ENCODE measurements at places on chromosomes 7 and 10.

- ATAC-seq, result no peak
These were observed 77.6 kb upstream of the UNC5B start for GRCh38 chr10:71134732-71135211.

- ATAC-seq, result no peak
These were observed 7.7 kb downstream of the HTR7 start for GRCh38 chr10:90849956-90850749.

DNA sequence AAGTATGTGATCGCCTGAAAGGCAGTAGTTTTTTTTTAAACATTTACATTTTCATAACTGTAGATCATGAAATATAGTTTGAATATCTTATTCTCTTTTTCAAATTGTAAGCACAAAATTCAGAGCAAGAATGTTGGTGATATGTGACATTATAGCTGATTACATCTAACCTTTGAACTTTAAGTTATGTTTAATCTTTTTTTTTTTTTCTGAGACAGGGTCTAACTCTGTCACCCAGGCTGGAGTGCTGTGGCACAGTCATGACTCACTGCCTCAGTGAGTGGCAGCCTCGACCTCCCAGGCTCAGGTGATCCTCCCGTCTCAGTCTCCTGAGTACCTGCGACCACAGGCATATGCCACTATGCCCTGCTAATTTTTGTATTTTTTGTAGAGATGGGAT, 278.7 kb upstream of the NEBL start:
- ATAC-seq, result no peak

DNA sequence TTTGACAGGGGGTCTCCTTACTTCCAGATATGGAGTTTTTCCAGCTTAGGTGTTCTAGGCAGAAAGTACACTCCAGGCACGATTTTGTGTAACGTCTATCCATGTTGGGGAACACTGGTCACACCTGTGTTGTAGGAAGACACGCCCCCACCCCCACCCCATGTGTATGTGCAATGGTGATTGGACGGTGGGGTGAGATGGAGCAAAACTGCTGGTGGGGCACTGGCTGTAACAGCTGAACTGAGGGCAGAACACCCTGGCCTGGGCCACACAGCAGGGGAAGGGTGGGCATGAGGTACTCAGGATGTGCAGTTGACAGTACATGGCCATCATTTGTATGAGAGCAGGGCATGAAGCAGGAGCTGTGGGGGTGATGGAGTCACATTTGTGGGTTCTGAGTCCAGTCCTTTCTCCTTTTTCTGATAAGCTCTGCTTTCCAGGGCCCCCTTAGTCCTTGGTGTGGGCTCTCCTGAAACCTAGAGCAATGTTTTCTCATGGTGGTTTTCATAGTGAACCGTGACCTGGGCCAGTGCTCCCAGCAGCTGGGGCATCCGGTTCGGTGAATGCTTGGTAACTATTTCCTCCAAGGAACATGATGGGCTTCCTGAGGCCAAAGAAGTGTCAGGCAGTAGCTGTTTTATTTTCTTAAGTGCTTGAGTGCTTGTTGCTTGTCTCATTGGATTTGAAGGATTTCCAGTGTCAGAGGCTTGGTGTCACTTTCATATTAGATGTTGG, 63.4 kb upstream of the AQP1 start:
- ATAC-seq, result no peak

DNA sequence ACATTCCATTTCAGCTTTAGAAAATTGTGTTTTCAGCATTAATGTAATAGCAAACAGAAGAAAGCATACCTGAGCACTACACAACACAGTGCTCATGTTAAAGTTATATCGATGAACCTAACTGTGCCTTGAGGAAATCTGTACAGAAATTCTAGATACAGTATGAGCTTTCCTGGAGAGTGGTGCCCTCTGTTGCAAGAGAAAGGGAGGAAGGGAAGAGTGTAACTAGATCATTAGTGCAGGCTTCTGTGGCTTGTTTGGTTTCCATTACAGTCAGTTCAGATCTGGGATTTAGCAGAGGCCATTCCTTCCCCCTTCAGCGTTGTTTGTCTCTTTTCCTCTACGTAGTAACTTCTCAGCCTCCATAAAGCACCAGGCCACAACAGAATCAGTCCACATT, 139.7 kb downstream of the HTR7 start:
- ATAC-seq, result no peak

DNA sequence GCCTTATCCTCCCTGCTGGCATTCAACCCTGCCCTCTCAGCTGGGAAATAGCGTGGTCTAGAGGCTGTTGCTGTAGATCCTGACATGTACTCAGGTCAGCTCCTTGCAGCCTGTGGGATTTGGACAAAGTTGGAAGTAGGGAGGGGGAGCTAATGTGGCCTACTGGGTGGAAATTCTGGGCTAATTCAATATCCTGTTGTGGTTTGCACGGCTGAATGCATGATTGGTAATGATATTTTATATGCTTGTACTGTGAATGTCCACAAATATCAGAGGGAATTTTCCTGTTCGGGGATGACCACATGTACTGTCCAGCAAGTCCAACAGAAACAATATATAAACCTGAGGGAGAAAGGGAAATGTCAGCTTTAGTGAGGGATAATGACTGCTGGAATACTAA, 22.1 kb upstream of the NPVF start:
- no peak for ATAC-seq

GRCh38 chr10:85098835-85099521, 770.6 kb downstream of the CCSER2 start:
- ATAC-seq, result no peak

DNA sequence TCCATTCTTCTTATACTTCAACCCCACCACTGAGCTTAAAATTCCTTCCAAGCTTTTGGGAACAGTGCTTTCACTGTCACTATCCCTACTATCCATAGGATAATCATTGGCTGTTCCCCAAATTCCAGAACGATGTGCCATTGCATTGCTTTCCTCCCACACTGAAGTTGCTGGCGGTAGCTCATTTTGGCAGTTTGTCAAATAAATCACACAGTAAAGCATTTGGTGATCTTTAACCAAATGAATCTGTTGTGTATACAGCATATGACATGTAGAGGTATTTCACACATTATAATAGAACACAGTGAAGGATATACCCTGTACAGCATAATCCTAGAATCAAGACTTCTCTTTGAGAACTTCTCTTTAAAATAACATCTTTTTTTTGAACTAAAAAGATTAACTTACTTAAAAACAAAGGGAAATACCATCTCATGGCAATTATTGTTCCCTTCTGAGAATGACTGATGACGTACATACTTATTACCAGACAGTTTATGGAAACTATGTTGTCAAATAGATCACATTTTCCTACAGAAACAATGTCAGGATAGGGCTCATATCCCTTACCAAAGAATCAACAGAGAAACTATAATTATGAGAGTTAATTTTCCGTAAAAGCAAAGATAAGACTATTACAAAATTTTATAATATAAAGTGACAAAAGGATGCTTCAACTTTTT, 93.6 kb downstream of the CTNNA3 start:
- ATAC-seq, result no peak

DNA sequence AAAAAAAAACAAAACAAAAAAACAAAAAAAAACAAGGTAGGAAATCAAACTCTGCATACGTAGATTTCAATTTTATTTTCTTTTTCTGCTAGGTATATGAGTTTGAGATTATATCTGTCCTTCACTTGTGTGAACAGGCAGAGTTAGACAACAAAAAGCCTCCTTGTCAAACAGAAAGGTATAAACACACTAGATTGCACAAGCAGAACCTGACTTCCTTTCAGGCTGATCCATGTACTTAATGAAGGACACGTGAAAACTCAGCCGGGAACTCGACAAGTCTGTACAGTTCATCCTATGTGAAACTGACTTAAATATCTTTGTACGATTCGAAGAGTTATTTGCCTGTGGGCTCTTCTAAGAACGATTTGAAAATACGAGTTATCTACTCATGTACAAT, 254.1 kb downstream of the ARL4A start:
- no peak for ATAC-seq

- ATAC-seq, result no peak
These were observed 45.6 kb downstream of the PTPRE start for GRCh38 chr10:127952575-127952869.

GRCh38 chr10:84549368-84550165, 221.2 kb downstream of the CCSER2 start:
- ATAC-seq, result no peak

DNA sequence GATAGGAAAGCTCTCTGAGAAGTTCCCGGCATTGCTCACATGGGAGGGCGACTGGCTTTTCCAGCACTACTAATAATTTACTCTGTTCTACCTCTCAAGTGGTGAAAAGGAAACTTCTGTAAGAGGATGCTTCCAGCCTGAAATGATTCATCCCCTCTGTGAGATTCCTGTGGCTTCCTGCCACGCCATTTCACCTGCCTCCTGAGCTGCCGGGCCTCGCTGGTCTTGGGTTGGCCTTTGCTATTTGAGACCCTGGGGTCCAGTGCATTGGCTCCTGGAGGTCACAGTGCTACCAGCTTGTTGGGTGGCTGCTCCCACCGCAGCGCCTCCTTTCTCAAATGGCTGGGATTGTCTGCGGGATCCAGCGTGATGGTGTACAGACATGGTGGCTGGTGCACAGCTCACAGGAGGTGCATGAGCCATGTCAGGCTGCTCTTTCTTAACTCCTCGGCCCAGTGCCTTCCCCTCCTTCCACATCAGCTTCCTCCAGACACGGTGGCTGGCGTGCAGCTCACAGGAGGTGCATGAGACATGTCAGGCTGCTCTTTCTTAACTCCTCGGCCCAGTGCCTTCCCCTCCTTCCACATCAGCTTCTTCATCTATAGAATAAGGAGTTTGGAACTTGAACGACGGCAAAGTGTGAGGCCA, 42.9 kb upstream of the PCBD1 start:
- ATAC-seq, result no peak

GRCh38 chr7:158500651-158501052, 87.0 kb downstream of the PTPRN2 start:
- ATAC-seq, result no peak

GRCh38 chr7:129376076-129376777, 58.0 kb upstream of the STRIP2 start:
- ATAC-seq, result no peak

- ATAC-seq, result peak; percentile 67
These were observed 261.1 kb upstream of the CSTF2T start for GRCh38 chr10:51960494-51960895.

DNA sequence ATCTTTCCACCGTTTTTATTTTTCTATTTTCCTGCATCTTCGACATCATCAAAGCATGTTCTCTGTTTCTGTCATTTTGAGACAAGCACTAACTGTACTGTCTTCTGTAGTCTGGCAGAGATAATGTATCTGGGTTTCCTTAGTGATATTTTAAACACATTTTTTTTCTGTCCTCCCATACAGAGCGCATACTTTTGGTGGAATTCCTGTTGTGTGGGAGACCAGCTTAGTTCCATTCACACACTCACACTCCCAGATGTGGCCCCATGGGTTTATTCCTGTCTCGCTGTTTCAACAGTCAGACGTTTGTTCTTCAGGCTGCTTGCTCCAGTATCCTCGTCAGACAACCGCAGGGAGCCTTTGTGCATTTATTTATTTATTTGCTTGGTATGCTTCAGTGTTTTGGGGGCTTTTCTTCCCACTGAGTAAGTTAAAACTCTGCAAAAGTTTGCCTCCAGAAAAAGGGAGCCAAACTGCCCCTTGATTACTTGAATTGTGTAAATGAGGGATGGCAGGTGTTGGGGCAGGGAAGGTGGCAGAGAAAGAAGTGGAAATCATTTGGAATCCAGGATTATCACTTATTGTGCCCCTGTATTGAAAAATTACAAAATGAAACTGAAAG, 456.8 kb upstream of the KLF6 start:
- peak; percentile 76 for ATAC-seq

DNA sequence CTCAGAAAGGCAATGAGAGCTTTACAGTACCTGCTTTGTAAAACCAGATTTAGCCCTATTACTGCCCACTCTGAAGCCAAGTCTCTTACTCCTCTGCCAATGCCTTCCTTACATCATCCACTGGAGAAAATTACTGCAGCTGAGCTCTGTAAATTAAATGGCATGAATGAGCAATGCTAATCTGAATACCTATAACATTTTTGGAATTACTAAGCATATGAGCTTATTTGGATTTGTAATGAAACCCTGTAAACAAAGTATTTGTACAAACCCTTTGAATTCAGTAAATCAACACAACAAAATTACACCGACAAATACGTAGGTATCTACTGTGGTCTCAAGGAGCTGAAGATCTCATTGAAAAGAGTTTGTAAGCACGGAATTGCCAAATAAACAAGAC, 12.1 kb upstream of the CCNY start:
- ATAC-seq, result no peak

GRCh38 chr7:95213809-95214492, 110.4 kb downstream of the PON1 start:
- ATAC-seq, result peak; percentile 80

DNA sequence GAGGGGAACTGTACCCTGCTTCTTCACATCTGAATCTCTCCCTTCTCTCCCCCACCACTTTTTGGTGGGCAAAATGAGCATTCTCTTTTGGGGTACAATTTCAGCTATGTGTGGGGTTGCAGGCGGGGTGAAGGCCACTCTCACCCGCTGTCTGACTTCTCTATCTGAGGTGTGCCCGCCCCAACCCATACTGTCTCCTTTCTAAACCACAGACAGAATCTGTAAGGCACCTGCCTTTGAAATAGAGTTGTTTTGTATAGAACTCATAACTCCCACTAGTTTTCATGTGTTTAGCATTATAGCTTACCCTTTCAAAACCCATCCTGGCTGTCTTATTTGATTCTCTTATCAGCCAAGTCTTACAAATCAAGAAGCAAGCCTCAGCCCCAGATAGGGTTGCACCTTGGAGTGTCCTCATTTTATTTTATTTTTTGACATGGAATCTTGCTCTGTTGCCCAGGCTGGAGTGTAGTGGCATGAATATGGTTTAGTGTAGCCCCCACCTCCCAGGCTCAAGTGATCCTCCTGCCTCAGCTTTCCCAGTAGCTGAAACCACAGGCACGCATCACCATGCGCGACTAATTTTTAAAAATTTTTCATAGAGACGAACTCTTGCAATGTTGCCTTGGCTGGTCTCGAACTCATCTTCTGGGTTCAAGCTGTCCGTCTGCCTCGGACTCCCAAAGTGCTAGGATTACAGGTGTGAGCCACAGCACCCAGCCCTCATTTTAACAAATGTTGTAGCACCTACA, 11.9 kb downstream of the TSPAN14 start:
- ATAC-seq, result no peak

DNA sequence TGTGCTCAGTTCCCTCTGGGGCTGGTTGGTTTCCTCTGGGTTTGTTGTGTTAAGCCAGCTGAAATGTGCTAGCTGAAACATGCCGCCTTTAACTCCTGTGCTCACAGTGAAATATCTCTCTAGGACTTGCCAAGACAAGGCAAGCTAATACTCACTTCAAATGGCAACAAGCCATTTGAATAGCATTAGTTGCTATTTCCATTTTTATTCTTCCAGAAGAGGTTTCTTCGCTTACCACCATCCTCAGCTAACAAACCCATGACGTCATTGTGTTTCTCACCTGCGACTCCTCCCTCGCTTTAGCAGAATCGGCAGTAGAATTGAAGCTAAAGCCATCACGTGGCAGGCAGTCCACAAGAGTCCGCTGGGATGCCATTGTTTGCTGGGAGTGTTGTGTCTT, 61.3 kb downstream of the ZNF22 start:
- ATAC-seq, result no peak

- no peak for ATAC-seq
These were observed 124.5 kb upstream of the RHOBTB1 start for GRCh38 chr10:61068471-61068870.

- ATAC-seq, result no peak
These were observed 26.7 kb downstream of the GBX1 start for GRCh38 chr7:151140826-151141225.

Data from gastroesophageal sphincter (tissue), 4 donors.